ENCODE measurements at places on chromosomes 3 and 15.

DNA sequence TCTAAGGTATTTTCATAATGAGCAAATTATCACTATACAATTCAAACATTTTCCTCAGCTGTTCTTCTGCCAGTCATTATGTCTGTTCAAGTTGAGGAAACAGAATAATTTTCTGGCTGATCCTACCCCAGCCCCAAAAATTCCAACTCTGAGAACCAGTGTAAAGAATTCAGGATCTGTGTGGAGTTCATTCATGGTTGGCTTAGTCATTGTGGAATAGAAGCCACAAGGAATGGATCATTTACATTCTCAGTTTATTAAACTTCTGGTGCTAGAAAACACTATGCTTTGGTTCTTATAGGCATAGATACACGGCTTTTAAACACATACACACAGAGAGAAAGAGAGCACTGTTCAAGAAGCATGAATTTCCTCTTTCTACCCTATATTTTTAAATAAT, 134.6 kb downstream of the CMSS1 start:
- DNase-seq, result no peak

DNA sequence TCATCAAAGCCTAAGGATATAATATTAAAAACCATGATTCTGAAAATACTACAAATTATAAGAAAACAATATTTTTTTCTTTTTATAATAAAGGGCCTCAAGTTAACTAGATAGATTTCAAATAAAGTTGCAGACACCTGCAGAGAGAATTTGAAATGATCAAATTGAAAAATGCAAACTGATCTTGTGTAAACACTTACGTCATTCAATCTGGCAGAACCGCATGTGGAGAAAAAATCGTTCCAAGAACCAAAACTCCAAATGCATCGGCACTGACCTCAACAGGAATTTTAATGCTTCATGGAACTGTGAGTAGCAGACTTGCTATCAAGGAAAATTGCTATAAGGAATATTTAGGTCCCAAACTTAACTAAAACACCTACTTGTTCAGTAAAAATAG, 17.2 kb downstream of the CPA3 start:
- DNase-seq, result no peak

DNA sequence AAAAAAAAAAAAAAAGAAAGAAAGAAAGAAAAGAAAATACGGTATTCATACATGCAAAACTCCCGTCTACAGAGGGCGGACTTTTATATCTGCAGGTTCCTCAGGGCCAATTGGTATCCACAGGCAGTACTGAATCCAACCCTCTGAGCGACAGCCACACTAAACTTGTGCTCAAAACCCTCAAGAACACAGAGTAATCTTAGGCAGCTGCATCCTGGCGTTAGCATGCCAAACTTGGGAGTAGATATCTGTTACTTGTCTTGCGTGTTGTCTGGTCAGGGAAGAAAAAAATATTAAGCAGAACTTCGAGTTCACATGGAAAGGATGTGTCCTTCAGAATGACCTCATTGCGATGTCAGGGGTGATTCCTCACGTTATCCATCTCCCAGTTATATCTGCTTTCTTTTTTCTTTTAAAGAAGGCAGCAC, 12.8 kb downstream of the SNAP23 start:
- DNase-seq, result no peak

GRCh38 chr3:41031401-41031800, 167.9 kb upstream of the CTNNB1 start:
- no peak for DNase-seq

- DNase-seq, result no peak
These were observed 90.5 kb downstream of the LRRC3B start for GRCh38 chr3:26713091-26713490.

GRCh38 chr3:33041909-33042308, 55.0 kb downstream of the GLB1 start:
- DNase-seq, result no peak
